ENCODE measurements at places on chromosomes 6 and 20.

- no peak for DNase-seq
Measured at GRCh38 chr6:87803791-87804190, 101.8 kb upstream of the AKIRIN2 start.

GRCh38 chr20:46930640-46931339 is 36.1 kb downstream of the EYA2 start:
- no peak for DNase-seq

DNA sequence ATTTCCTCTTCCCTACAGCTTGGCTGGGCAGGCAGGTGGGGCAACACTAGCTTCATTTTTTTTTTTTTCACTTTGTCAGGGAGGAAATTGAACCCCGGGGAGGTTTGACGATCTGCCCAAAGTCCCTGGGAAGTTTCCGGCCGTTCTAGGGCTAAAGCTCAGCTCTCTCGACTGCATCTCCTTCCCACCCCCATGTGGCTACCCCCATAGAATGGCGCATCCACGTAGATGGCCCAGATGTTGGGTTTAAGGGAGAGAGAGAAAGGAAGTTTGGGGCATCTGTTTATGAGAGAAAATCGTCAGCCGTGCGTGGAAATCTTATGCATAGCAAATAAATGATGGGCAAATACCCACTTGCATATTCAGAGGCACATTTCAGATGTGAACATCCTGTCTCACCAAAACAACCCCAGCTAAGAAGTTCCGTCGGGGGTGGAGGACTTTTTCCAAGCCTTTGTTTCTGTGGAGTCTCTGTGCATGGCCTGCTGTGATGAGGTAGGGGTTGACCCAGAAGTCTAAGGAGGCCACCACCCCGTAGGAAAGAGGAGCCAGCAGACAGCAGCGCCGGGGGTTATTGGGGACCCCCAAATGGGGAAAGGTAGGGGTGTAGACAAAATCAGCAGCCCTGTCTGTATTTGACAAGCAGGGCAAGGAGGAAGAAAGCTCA is 40.5 kb upstream of the ZNF831 start:
- no peak for DNase-seq

- no peak for DNase-seq
Measured at GRCh38 chr6:17054647-17055046, 47.2 kb upstream of the STMND1 start.

DNA sequence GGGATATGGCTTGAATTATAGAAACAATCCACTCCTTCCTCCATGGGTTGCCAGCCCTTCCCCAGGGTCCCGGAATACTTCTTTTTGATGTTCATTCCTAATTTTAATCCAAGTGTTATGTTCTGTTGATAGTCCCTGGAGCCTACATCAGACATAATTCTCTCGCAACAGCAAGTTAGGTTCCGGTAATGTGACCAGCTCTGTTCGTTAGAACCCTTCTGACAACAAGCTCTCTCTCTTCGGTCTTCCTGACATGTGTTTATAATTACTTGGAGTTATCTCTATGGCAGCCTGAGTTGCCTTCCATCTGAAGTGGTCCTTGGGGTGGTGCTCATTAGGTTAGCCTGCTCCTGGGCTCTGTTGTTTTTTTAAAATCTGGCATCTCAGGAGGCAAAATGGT is 506.9 kb upstream of the JARID2 start:
- no peak for DNase-seq

DNA sequence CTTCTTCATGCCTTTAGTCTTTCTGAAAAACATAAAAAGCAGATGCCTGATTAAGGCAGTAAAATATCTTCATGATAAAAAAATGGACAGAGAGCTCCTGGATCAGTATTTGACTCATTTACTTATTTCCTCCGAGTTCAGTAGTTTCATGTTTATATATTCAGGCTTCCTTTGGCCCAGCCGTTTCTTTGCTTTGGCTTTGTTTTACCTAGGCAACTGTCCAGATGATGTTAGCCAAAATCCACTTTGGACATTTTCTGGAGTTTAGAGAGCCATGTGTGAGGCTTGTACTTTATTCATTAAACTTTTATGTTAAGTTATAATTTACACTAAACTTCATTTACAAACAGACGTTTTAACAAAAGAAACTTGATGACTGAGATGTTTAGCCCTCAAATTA is 307.1 kb upstream of the RSPO3 start:
- no peak for DNase-seq

DNA sequence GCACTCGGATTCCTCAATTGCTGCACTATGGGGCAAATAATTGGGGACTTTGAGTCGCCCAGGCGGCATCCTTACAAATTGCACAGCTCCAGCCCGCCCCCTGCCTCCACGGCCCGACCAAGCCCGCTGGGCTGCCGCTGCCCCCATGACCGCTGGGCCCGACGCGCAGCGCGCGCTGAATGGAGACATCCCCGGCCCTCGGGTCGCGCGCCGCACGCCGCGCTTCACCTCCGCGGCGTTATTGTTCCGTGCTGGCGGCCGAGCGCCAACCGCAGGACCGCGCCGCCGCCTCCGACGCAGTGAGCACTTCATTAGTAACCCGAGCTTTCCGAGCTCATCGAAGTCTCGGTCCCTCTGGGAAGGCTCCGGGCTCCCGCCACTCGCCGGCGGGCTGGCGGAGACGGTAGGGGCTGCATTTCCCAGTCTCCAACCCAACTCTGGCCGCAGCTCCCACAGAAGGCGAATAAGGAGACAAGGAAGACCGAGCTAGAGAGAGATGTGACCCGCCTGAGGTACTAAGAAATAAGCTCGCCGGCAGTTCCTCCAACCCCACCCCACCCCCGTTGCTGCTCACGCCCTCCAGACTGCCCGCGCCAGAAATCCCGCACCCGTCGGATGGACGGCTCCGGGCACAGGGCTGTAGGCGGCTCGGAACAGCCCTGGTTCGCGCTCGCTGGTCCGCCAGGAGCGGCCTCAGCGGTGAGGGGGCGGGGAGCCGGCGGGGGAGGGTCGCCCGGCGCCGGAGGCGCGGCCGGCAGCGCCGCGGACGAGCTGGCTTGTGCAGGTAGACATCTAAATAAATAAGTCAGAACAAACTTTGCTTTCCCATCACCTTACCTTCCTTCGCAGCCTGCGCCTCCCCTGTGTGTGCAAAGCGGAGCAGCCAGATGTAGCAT is 703 bp downstream of the EPHA7 start:
- DNase-seq = no peak

DNA sequence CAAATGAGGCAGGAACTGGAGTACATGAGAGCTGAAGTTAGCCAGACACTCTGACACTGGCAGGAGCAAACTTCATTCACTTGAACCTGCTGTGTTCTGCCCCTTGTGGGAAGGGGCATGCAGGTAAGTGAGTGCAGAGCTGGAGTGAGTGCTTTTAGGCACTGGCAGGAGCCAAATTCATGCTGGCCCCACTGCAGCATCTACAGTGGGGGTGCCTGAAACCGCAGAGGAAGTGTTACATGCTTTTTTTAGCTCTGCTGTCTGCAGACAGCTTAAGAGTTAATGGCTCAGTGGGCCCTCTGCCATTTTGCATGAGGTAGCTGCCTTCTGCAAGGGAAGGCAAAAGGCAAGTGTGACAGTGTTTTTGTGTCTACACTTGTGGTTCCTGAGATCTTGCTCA is 167.9 kb upstream of the SYNCRIP start:
- DNase-seq = no peak

GRCh38 chr6:166554316-166554715 is 32.2 kb downstream of the RAMACL start:
- no peak for DNase-seq

GRCh38 chr6:16575655-16576054 is 185.6 kb downstream of the ATXN1 start:
- DNase-seq = no peak

DNA sequence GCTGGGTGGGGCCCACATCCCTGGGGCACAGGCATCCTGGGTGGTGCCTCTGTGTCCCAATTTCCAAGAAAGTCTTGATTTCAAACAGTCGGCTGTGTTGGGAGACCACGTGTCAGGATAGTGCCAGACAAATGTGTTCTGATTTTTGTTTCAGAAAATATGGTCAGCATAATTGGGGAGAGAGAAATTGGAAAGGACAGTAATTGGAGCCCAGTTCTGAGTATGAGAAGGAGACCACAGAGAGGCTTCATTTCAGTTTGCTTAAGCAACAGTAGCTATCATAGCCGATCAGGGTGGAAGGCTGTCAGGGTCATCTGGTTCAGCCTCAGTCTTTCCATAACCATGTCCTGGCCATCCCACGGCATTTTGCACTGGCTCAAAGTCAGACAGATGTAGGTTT is 220.7 kb downstream of the CDC5L start:
- no peak for DNase-seq

GRCh38 chr6:163466839-163467390 is 52.4 kb downstream of the QKI start:
- no peak for DNase-seq

DNA sequence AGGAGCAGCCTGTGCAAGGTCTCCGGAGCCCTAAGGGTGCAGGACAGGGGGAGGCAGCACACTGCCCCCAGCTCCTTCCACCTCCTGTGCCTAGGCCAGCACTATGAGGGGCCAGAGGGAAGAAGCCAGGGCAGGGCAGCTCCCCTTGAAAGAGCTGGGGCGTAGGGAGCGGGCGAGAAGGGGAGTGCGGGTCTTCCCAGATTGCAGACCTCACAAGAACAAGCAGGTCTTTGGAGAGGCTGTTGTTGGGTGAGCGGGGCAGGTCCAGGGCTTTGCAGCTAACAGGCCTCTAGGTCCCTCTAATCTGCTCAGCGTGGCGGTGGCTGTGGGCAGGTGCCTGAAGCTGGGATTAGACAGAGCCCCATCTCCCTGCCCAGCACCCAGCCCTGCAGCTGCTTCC is 22.4 kb upstream of the CST1 start:
- no peak for DNase-seq

- DNase-seq = no peak
Measured at GRCh38 chr6:114216789-114217467, 125.9 kb downstream of the HS3ST5 start.

DNA sequence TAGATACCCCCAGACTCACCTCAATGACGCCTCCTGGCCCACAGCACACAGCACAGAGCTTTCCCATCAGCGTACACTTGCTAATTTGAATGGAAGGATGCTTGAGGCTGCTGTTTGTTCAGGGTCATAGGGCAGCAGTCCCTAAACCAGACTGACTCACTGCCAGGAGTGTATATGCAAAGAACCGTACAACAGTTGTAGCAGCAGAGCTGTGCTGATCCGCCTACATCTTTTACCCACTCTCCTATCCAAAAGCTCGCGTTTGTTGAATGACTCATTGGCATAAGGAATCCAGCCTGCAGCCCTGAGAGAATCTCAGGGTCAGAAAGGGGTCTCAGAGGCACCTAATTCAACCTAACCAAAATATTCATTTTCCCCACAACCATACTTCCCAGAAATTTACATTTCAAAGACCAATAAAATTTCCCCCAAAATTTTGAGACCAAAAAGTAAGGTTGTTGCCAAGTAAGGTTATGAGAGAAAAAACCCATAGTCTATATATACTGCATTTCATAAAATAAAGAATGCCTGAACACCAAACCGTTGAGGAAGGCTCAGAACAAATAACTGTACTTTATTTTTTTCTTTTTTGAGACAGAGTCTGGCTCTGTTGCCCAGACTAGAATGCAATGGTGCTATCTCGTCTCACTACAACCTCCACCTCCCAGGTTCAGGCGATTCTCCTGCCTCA is 35.3 kb upstream of the CCND3 start:
- no peak for DNase-seq

- DNase-seq = no peak
Measured at GRCh38 chr20:57468523-57469417, 56.2 kb downstream of the CTCFL start.

DNA sequence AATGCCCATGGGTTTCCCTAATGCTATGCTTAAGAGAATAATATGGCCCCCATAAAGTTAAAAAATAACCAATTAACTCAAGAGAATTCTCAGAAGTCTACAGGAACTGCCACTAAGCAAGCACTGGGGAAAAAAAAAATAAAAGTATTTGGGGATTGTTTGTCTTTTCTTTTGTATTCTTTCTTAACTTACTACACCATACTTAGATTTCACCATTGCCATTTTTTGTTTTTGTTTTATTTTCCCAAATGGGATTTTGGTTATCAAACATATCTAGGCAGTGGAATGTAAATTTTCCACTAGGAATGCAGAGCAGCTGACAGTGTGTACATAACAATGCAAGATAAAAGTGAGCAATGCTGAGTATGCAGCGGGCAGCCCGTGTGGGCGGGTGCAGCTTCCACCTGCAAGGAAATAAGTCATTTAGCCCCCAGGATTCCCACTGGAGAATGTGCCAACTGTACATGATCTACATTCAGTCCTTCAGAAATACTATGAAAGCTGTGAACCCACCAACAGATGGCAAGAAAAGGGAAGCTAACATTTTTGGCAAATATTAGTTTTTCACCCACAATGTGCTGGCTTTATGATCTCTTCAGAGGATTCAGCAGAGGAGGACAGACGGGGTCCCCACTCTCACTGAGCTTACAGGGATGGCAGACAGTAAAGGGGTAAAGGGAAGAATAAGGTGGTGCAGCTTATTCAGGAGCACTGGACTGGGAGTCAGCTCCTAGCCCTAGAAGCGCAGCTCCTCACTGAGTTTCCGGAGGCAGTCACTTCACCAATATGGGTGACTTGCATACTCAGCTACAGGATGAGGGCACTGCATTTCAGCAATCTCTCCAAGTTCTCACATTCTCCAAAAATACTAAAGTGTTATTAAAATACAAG is 44.4 kb downstream of the DCDC2 start:
- DNase-seq = no peak

DNA sequence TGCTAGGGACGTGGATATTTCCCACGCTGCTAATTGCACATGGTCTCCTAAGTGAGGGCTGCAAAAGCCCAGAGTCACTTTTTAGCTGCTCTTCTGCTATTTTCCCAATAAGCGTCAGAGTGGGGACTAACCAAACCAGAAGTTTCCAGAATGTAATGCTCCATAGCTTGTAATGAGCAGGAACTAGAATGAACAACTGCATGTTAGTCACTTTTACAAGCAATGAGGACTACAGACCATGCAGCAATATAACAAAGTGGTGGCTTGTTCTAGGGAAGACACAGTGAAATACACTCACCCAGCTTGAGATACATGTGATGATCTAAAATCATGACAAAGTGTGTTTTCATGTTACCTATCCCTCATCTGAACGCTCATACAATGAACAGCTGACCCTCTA is 314.1 kb upstream of the SGK1 start:
- no peak for DNase-seq

- no peak for DNase-seq
Measured at GRCh38 chr6:137403443-137403842, 90.8 kb downstream of the OLIG3 start.

DNA sequence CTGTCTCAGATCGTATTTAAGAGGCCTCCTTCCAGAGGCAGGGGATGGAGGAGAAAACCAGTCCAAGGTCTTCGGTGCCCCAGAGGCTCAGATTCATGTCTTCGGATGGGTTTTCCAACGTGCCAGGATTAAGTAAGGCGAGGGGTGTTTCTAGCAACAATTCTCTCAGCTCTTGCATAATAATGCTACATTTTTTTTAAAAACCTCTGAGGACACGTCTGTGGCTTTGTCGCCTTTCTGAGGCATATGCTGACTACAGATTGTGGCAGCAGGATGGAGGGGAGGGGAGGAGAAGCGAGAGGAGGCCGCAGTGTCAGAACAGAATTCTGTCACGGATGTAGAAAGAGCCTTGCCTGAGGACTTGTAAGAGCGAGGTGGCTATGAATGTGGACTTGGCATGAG is 17.7 kb upstream of the CCDC167 start:
- peak; percentile 53 for DNase-seq

Data from effector CD8-positive, alpha-beta T cell (primary cell).